ENCODE measurements at places on chromosomes 7 and 10.
A peak's percentile ranks its signal among the peaks of the same experiment; 100 is the strongest.

DNA sequence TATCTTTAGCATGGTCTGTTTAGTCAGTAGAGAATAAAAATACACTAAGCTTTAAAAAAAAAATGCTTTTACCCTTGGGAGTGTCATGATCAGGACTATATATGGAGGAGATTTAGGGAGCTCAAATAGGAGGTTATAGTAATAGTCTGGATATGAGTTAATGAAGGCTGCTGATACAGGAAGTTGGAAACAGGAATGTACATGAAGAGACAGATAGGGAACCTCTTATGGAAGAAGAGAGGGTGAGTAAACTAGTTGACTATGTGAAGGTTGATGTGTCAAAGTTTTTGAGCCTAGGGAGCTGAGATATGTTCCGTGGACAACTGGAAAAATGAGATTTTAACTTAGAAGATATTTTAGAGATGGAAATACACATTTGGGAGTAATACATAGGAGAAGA is 472.0 kb upstream of the FZD8 start:
- no peak for DNase-seq

DNA sequence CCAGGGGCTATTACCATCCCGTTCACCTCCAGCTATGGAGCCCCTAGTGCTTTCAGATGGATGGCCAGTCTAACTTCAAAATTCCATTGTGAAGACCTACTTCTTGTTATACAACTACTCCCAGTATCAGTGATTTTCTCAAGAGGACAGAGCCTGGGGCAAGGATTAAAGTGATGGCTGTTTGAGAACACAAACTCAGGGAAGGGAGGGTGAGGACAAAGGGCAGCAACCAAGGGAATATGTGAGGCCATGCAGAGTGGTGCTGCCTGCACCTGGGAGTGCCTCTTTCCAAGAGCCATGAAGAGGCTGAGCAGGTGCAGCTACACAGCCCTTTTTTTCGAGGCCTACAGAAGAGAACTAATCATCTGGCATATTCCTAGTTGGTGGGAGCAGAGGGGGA is 303.5 kb upstream of the BMPER start:
- no peak for DNase-seq

- DNase-seq, result no peak
Measured at GRCh38 chr7:67566101-67566500, 569.5 kb downstream of the TYW1 start.

- DNase-seq, result no peak
Measured at GRCh38 chr7:4856336-4857057, 5.3 kb downstream of the PAPOLB start.

DNA sequence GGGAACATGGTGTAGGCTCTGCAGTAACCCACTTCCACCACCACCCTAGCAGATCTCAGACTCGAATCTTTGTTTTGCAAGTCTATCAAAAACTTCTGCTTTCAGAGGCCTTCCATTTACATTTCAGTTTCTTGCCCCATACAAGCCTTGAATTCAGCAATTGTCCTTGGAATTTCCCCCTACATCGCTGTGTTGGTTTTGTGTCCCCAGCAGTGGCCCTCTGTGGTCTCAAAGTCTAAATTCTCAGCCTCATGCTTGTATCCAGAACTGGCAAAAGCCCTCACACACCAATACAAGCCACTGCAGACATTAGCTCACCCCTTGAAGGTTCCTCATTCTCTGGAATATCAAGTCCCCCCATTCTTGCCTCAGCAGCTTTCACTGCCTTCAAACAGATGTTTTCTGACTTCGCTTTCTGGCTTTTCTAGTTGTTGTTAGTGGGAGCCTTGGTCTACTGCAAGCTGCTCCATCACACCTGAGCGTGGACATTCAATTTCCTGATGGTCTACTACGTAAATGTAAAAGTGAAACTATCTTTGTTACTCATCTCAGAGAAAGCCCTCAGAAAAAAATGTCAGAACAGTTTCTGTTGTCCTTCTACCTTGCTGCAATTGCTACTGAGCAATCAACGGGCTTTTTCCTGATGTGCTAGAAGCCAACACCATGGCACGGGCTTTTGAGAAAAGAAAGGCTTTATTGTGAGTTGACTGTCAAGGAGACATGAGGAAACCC is 1.8 kb upstream of the NUB1 start:
- no peak for DNase-seq

GRCh38 chr7:43054052-43054722 is 58.3 kb upstream of the HECW1 start:
- no peak for DNase-seq

GRCh38 chr7:136325578-136325977 is 348.4 kb upstream of the MTPN start:
- no peak for DNase-seq

DNA sequence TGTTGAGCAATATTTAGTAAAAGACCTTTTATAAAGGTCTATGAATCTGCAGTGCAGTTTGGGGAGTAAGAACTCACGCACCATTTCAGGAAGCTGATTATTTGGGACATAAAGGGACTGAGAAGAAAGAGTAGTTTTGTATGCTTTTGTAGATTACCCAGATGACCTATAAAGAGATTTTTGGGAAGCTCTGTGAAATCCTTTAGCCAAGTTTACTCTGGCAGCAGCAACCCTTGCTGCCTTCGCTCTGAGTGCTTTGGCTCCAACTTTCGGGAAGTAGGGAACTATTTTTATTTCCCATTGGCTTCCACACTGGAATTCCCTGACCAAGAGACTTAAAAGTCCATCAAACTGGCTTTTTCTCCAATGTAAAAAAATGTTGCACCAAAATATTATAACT is 1110.1 kb upstream of the PHF14 start:
- DNase-seq, result no peak

DNA sequence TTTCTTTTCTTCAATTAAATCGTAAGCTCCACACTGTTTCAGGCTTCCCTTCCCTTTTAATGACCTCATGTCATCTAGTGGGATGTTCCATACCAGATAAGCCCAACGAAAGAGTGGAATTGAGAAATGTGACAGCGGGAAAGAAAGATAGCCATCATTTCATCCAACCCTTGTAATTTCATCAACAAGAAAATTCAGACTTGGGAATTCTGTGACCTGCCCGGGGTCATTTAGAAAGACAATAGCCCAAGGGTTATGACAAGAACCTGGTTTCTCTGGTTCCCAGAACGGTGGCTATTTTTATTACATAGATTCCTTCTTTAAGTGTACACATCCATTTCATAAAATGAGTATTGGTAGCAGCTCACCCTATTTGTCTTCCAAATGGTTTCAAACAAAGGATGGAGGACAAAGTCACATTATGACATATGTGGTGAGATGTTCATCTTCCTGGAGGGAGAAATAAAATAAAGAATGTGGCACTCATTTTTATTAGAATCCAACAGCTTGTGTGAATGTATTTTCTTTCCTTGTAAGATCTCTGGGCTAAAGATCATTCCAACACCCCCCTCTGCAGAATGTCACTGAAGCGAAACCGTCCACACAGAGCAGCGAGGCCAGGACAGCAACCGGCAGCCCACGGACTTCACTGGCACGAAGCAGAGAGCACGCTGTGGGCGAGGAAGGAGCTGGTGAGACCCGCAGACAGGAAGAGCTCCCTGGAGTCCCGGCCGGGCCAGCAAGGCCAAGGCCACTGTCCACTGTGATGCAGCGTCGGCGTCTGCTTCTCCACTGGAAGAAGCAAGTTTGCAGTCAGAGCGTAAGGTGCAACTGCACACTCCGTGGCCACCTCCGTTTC is 199.9 kb downstream of the KLF6 start:
- no peak for DNase-seq

GRCh38 chr10:90007226-90007625 is 305.8 kb downstream of the KIF20B start:
- DNase-seq, result no peak

DNA sequence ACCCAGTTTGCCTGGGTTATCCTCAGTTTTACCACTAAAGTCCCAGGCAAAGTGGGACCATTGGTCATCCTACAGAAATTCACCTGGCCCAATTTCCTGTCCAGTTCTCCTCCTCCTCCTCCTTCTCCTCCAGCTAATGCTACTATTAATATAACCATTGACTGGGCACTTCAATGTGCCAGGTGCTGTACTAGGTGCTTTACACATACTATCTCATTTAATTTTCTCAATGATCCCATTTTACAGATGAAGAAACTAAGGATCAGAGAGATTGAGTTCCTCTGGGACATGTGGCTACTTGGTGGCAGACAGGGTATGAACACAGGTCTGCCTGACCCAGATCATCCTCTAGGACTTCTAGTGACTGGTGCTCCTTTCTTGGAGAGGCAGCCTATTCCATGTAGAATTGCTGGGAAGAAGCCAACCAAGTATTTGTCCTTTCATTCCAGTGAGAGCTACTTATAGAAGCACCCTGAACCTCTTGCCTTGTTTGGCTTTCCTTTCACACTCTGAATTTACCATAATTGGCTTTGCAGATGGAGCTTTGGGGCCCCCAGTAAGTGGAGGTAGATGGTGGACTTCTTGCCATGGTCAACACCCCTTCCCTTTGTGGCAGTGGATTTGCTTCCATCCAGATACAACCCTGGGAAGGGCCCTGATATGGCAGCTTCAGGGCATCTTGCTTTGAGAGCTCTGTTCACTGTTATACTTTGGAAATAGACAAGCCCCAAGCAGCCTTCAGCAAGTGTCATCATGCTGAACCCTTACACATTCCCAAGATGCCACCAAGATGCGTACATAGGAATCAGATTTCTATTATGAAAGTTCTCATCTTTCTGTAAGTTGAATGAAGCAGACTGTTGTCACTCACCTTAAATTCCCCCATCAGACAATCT is 78.7 kb downstream of the MYOF start:
- DNase-seq, result no peak

GRCh38 chr7:27523321-27523720 is 139.4 kb downstream of the HIBADH start:
- no peak for DNase-seq

GRCh38 chr10:114315566-114316420 is 76.7 kb downstream of the VWA2 start:
- no peak for DNase-seq

- DNase-seq, result no peak
Measured at GRCh38 chr10:79181698-79182521, 113.1 kb downstream of the ZMIZ1 start.

GRCh38 chr10:51860257-51860656 is 160.9 kb upstream of the CSTF2T start:
- no peak for DNase-seq

DNA sequence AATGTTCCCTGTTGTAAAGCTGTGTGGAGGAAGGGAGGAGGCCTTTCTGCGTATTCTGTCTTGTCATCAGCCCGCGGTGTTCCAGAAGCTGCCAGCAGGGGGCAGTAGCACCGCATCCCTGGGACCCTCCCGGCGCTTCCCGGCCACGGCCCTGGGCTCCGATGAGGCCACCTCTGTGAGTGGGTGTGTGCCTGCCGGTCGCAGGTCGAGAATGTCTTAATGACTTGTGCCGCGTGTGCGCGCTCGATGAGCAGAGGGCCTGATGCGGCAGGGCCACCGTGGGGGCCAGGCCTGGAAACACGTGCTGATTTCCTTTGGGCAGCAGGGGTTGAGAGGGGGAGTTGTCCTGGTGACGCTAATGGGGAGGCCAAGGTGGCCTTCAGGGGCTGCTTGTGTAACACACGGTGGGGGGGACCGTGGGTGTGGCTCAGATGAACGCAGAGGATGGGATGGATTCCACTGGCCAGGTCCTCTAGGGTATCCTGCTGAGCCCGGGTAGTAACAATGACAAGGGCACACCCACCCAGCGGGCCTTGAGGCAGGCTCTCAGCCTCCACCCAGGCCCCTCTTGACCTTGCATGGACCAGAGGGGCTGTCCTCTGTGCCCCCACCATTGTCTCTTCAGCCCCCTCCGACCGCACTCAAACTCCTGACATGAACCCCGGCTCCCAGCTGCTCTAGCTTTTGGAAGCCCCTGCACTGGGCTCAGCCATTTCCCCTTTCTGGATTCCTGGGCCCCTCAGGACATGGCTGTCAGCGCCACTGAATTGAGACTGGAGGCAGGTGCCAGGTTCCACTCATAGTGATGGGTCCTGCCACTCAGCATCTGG is 135.9 kb upstream of the PODXL start:
- DNase-seq, result peak; percentile 35

- no peak for DNase-seq
Measured at GRCh38 chr7:112192236-112193154, 13.7 kb downstream of the DOCK4 start.

GRCh38 chr10:1214071-1214675 is 158.0 kb downstream of the WDR37 start:
- no peak for DNase-seq

DNA sequence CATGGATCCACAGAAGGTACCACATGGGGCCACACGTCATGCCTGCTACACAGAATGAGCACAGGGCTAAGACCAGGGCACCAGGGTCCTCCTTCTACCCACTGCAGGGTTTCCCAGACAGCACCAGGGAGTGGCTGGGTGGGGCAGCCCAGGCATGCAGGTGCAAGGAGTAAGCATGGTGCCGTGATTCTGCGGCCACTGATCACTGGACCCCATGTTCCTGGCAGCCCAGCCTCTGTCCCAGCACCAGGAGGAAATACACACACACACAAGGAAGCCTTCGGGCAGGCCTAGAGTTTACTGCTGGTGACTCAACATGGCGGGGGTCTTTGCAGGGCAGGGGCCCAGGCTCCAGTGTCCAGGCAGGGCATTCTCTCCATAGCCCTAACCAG is 13.9 kb downstream of the ATP6V1F start:
- DNase-seq, result no peak

DNA sequence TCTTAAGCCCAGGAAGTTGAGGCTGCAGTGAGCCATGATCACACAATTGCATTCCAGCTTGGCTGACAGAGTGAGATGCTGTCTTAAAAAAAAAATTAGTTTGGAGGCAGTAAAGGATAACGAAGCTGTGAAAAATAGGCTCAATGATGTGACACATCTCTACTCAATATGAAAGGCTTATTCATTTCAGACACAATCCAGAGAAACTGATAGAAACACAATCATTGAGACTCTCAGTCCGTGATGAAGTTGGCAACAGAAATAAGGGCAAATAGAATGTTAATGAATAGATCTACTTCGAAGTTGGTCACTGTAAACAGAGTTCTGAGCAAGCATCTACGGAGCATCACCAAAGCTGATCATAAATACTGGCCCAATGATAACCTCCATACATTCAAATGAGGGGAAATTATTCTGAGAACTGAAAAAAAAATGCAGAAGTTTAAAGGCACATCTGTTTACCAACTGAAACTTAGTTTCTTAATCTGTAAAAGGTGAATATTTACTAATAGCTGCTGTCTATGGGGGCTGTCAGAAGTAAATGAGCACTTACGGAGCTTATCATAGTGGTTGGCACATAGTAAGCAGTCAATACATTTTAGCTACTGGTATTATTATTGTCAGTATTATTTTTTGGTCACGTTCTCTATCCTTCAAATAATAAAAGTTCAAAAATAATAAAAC is 70.4 kb downstream of the AKR1B1 start:
- no peak for DNase-seq

DNA sequence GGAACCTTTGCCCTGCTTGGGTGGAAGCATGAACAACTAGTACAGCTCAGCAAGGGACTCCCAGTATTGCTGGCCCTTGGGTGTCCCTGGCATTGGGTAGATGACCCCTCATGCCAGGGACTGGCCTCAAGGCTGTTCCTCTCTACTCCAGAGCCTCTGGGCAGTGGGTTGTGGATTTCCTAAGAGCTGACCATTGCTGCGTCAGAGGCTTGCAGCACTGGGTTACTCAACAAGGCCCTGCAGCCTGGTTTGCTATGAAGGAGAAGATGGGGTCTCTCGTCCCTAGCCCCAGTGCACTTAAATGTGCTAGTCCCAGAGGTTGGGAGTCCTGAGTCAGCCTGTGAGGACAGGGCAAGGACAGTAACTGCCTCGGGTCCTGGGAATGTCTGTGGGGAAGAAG is 2.5 kb downstream of the VSIR start:
- DNase-seq, result no peak

GRCh38 chr10:47291682-47292081 is 8.3 kb upstream of the GDF10 start:
- no peak for DNase-seq

- no peak for DNase-seq
Measured at GRCh38 chr10:1464881-1465417, 272.4 kb downstream of the ADARB2 start.
